Activated CD4-positive, alpha-beta memory T cell treated with anti-CD3 and anti-CD28 coated beads, Interleukin-2, amount 10 ng/mL, durations not matched to agents 7 days and 5 days (primary cell): ENCODE measurements at places on chromosomes 6 and 20. TPM values are rescaled to one million over a fixed set of nuclear protein-coding genes. Genes with fewer than 3 reads are reported as not detected.
A peak's percentile ranks its signal among the peaks of the same experiment; 100 is the strongest.

- no peak for DNase-seq
These were observed 439.2 kb downstream of the PKHD1 start for GRCh38 chr6:51648236-51648635.

DNA sequence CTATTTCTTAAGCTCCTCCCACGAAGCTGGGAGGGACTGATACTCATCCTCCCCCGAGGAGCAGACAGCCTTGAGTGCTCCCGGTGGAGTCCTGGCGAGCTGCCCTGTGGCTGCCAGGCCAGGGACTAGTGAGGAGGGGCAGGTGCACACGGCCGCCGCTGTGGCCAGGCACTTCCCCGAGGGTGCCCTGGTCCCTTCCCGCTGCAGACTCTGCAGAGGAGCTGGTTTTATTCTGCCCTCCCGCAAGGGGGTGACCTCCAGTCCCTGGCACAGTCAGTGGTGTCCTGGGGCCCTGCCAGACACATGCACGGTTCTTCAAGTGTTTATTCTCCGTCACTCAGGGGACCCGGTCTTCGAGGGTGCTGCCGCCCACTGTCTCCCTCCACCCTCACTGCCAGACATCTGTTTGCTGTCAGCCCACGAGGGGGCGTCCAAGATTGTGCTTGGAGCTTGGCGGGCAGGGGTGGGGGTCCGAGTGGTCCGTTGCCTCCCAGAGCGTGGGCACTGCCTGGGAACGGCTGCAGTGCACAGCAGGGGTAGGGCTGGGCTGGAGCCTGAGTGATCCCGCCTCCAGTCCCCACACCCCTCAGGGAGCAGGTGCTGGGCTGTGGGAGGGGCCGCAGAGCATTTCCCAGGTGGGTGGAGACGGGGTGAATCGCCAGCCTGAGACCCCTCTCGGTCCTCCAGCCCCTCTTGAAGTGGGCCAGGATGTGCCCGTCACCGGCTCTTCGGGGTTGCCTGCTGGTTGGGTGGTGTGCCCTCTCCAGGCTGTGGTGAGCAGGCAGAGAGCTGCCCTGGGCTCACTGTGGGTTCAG is 3.1 kb upstream of the CABLES2 start:
- DNase-seq = peak; percentile 40

The SLCO4A1 gene
- total RNA-seq = 51.7 TPM

DNA sequence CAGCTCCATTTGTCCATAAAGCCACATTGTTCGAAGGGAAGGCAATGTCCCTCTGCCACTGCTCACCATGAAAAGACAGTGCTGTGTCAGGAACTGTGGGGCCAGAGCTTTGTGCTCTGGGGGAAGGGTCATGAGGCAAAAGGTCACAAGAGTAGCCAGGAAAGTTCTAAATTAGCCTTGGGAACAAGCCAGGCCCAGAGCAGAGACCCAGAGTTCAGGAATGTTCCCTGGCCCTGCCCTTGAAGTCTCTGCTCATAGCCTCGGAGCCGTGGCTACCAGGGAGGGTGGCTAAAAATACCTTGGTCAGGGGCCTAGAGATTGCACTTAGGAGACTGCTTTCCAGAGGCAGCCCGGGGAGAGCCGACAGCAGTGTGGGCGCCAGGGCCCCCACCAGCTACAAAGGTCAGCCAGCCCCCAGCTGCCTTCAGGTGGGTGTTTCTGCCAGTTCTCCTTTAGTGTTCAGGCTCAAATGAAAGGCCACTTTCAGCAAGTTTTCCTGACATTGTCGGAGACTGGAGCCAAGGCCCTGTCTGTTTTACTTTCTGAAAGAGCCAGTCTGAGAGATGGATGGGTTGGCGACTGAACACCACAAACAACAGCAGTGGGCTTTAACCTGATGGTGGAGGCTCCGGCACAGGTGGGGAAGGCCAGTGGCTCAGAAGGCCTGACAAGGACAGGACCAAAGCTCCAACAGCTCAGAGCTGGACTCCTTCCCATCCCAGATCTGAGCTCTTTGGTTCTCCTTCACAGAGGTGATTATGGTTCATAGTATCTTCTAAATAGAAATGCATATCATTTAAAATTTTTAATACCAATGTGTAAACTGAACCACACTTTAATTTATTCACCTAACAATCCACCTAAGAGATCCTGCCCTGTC is 76.2 kb downstream of the CDH26 start:
- DNase-seq = no peak

DNA sequence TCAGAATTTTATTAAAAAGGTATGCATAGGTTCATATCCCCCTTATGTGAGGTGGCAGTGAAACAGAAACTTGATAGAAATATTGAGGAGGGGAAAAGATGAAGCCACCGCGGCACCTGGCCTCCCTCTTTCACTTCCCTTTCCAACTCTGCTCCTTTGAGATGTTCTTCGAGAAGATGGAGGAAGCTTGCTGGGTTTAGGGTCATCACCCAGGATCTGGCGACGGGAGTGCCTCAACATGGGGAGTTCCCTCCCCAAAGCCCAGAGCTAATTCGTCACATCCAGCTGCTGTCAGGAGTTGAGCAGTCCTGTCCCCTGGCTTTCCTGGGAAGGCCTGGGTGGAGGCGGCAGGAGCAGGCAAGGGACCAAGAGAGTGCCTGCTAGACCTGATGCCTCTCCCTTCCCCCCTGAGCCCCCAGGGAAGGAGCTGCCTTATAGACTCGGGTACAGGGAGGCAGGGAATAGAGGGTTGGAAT is 29.1 kb downstream of the RREB1 start:
- no peak for DNase-seq

- no peak for DNase-seq
These were observed 396.2 kb downstream of the EPM2A start for GRCh38 chr6:145339089-145339488.

The MEP1A gene
- not detected for total RNA-seq
